Activated T-helper 2 cell treated with anti-CD3 and anti-CD28 coated beads, Interferon-gamma antibody, Interleukin-2, Interleukin-4, amounts not matched to agents 10 μg/mL and 5 μg/mL and 100 μg/mL, durations not matched to agents 14 hours and 24 hours and 36 hours (primary cell): ENCODE measurements at places on chromosomes 2 and 18. TPM values are rescaled to one million over a fixed set of nuclear protein-coding genes. Genes with fewer than 3 reads are reported as not detected.

DNA sequence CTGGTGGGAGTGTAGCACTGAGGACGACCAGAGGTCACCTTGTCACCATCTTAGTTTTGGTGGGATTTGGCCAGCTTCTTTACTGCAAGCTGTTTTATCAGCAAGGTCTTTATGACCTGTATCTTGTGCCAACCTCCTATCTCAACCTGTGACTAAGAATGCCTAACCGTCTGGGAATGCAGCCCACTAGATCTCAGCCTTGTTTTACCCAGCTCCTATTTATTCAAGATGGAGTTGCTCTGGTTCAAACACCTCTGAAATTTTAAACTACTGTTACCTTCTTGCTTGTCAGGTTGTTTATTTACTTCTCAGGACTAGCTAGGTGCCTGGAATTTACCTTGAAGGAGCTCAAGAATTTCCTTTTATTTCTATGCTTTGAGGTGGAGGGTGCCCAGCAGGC is 9.5 kb upstream of the KCNG3 start:
- DNase-seq: no peak

DNA sequence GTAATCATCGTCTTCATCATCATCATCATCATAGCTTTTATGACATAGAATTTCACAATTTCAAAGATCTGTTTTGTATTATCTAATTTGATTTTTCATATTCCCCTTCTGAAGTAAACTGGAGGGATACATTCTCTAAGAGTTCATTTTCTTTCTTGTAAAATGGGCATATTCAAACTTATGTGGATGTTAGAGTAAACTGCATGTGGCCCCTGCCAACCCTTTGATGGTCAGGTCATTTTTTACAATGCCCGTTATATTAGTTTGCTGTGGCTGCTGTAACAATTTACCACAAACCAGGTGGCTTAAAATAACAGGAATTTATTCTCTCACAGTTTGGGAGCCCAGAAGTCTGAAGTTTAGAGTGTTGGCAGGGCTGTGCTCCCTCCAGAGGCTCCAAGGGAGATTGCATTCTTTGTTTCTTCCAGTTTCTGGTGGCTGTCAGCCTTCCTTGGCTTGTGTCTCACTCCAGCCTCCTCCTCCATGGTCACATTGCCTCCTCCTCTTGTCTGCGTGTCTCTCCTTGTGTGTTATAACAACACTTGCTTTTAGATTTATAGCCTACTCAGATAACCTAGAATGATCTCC is 127.5 kb upstream of the MMADHC start:
- DNase-seq: no peak

GRCh38 chr2:17847236-17847635 is 31.0 kb downstream of the MSGN1 start:
- no peak for DNase-seq

GRCh38 chr2:208830203-208830602 is 423.6 kb downstream of the PTH2R start:
- DNase-seq: no peak

DNA sequence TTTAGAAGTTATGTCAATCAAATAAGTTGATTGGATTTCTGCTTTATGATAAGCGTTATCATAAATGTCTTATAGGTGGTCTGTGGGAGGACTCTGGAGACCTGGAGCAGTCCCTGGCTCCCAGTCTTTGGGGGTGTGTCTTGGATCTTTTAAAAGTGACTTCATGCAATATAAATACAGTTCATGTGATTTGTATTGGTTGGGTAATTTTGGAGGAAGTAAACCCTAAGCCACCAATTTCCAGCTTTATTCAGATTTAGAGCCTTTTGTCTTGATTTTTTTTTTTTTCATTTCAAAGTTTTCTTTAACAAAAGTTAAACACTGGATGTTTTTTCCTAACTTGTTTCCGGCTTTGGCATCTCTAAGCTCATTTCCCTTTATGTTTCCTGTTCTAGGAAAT is 68.8 kb downstream of the MAP4K4 start:
- no peak for DNase-seq

DNA sequence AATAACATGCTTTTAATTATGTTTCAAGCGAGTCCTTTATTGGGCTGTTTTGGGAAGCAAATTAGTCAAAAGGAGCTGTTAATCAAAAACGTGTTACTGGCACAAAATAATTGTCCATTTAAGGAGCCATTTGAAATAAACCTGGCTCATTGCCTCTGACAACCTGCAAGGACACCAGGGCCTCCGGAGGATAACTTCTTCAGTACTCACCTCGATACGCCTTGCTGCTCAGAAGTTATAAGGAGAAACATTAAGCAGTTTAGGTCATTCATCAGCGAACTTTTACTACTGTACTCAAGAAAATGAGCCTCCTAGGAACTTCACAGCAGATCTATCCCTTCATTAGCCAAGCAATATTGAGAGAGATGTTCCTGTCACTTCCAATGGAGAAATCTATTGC is 1579.2 kb upstream of the ACVR2A start:
- no peak for DNase-seq

DNA sequence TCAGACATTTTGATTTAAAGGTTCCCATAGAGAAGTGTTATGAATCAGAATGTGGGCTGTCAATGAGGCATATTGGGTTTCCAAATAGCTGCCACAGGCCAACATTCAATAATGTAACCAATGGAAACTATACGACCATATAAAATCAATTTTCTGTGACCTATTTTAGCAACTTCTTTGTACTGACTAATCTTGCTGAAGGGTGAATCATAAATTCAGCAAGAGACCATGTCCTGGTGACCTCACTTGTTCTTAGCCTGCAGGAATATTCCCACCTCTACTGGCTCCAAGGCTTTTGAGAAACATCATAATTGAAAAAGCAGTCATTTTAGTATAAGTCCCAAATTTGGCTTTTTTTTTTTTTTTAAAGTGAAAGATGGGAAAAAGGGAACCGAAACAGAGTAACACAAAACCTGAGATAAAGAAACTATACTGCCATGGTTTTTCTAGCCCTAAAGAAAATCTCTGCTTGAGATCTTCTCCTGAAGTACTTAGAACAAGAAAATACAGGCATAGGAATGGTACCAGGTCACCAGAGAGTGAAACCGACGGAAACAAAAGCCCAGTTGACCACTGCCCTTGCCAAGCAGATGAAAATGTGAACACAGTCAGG is 32.1 kb downstream of the PLEKHM3 start:
- no peak for DNase-seq

- DNase-seq: no peak
These were observed 7.1 kb upstream of the KCMF1 start for GRCh38 chr2:84963692-84964405.

DNA sequence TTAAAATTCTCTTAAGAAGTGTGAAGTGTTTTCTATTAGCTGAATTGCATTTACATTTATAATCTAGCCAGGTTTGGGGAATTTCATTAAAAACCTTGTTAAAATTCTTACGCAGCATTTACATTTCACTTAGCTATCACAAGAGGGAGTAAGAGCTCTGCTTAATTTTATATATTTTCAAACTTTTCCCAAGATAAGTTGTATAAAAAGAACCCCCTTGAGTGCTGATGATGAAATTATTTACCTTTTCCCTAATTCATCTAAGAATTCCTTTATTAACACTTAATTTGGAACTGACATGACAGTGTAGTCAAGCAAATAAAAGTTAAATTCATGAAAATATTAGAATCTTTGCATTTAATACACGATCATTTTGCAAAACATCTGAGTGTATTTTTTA is 54.2 kb upstream of the ZSWIM2 start:
- DNase-seq: no peak

GRCh38 chr2:45755585-45756335 is 104.3 kb downstream of the PRKCE start:
- no peak for DNase-seq

- DNase-seq: no peak
These were observed 43.5 kb downstream of the ARMC9 start for GRCh38 chr2:231241755-231242507.

DNA sequence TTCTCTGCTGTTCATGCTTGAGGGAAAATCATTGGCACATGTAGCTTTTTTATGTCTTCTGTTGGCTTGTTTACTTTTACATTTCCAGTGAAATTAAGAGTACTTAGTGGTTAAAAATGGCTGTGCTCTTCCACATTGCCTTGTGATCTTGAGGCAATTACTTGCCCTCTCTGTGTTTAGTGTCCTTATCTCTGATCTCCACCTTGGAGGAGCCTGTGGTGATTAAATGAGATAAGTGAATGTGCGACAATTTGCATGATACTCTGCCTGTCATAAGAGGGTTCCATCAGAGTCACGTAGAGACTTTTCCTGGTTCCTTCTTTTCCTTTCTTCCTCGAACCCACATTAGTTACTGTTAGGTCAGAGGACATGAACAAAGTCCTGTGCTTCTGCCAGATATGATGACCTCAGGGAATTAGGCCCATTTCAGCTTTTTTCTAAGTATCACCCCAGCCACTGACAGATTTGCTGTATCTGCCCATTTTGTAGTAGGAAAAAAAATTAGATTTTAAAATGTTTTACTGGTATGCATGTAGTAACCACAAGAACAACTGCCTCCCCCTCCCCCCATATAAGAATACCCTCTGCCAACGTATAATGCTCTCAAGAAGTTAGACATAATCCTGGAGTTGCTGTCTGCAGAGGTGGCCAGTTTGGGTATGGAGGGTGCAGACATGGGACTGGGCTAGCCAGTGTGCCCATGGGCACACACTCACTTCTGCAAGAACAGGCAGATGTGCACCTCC is 51.9 kb downstream of the TET3 start:
- DNase-seq: no peak

DNA sequence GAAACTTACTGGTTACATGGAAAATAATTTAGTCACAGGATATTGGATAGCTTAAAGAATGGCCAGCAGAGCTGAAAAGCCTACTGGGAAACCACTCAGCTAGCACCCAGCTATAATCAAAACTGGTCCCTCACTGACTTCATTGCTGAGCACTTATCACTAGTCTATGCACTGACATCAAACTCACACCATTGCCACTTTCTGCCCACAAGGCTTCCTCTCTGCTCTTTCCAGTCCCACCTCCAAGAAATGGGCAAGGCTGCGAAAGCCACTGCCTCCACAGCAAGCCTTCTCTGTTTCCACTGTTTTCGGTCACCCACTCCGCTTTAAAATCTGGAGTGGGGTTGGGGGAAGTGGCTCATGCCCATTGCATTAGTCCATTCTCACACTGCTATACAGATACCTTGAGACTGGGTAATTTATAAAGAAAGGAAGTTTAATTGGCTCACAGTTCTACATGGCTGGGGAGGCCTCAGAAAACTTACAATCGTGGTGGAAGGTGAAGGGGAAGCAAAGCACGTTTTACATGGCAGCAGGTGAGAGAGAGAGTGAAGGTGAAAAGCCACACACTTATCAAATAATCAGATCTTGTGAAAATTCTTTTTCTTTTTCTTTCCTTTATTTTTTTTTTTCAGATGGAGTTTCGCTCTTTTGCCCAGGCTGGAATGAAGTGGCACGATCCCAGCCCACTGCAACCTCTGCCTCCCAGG is 77.0 kb upstream of the CERS6 start:
- no peak for DNase-seq

DNA sequence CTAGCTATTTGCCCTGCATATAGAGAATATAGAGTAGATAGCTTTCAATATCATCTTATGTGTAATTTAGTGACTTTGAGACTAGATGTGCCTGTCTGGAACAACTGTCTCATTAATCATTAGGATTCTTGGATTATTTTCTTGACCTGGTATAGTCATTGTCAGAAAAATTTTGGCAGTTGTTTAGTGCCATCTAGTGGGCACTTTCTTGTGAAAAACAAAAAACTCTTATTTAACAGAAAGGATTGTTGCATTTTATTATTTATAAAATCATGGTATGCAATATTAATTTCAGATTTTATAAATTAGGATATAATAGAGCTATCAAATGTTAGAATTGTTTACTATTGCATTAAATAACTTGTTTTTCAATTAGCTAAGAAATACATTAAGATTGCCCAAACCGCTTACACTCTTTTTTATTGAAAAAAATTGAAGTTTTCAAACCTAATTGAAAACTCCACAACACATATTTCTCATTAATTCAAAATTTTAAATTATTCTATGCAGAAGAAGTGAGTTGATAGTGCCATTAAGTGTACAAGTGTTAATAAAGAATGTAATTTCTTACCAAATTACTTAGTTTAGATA is 80.3 kb downstream of the DYNAP start:
- DNase-seq: no peak

GRCh38 chr2:164427111-164427510 is 194.2 kb downstream of the GRB14 start:
- no peak for DNase-seq

DNA sequence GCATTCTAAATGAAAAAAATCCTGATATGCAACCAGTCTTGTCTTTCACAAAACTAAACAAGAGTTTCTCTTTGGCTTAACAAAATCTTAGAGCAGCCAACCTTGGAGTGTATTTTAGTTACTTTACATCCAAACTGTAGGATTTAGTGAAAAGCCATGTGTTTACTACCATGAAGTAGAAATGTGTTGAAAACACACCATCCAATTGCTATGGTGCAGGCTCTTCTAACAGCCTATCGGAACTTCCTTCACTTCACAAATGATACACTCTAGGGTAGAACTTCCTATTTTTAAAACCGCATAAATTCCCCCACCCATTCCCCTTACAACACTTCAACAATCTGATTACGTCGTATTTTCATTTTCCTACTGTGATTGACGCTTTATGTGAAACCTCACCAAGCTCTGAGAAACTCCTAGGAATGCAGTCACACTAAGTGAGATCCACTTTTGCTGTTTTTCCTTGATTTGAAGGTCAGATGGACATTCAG is 74.4 kb upstream of the MAP4K4 start:
- no peak for DNase-seq

- no peak for DNase-seq
These were observed 61.0 kb downstream of the TSPYL6 start for GRCh38 chr2:54194761-54195750.

DNA sequence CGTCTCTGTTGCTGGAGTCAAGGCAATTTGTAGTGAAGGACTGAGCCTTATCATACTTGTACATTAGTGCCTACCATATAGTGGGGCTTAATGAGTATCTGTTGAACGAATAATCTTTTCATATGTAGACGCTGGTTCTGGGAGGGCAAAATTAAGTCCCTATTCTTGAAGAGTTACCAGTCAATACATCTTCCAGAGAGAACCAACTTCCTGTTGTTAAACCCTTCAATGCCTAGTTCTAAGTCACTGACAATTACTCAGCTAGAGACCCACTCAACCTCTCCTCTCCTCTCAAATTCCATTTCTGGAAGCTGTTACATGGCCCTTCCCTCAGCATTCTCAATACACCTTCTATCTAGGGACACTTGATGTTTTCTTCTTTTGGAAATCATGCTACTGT is 1.1 kb upstream of the MOB4 start:
- no peak for DNase-seq

DNA sequence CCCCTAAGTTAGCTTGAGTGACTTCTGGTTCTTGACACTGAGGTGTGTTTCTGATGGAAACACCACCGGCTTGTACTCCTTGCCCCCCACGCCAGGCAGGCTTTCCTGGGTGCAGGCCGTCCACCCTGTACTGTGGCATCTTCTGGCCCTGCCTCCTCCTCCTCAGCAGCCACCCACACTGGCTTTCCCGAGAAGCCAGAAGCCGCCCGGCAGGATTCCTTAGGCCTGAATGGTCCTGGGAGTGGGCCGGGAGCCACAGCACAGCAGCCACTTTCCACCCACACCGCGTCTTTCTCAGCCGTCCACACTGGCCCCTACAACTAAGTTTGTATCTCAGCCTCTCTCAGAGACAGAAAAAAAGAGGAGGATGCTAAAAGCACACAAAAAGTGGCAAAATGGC is 2.1 kb upstream of the HSBP1L1 start:
- no peak for DNase-seq

ZNF804A gene
- total RNA-seq: not detected in 2 replicates

NYAP2 gene
- not detected in 2 replicates for total RNA-seq

VWC2L gene
- total RNA-seq: not detected in 2 replicates
